Activated naive CD8-positive, alpha-beta T cell treated with anti-CD3 and anti-CD28 coated beads, Interleukin-2, amount 50 U/mL, for 24 hours (primary cell): ENCODE measurements at places on chromosomes 1 and 21.

DNA sequence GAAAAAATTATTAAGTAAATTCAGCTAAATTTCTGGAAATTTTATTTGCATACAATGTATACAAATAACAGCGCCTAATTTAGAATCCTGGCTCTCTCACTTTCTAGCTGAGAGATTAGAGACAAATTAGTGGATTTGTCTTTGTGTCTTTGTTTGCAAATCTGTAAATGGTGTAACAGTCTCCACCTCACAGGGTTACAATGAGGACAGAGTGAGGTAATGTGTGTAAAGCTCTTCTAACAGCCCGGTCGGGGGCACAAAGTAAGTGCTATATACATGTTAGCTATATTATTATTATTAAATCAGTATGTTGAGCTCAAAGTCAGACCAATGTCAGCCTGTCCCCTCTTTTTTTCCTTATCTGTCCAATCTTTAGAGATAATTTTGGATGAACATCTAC is 5.0 kb upstream of the ADAMTSL4 start:
- no peak for DNase-seq

DNA sequence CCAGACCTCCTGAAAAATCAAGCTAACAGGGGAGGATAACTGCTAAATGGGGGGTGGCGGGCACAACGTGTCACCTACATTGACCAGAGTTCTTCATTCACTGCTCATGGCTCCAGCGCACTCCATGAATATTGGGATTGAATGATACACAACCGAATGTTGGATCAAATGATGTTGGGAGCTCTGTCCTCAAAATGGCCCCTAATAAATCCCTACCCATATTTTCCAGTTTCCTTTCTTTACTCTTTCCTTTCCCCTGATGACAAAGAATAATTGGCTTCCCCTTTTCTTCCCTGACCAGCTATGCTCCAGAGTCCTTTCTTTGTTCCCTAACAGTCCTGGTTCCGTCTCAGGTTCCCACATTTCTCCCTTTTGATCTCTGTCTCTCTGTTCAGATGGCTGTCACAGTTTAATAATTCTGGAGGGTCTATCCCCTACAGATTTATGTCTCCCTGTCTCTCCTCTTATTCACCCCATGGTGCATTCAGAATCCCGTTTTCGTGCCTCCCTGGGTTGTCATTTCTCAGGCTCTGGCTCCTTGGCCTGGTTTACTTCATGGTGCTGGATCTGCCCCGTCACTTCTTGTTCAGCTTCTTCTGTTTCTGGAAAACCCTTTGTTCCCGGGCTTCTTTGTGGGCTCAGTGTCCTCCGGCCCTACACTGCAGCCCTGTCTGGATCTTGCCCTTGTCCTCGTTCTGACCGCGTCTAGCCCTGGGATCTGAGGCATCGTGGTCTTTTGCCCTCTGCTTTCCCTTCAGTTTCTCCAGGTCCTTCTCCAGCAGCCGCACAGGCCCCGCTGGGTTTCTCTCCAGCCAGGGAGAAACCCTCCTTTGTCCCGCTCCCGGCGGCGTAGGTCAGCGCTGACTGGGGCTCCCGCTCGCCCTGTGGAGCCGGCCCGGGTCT is 78.3 kb downstream of the NDUFS5 start:
- no peak for DNase-seq

DNA sequence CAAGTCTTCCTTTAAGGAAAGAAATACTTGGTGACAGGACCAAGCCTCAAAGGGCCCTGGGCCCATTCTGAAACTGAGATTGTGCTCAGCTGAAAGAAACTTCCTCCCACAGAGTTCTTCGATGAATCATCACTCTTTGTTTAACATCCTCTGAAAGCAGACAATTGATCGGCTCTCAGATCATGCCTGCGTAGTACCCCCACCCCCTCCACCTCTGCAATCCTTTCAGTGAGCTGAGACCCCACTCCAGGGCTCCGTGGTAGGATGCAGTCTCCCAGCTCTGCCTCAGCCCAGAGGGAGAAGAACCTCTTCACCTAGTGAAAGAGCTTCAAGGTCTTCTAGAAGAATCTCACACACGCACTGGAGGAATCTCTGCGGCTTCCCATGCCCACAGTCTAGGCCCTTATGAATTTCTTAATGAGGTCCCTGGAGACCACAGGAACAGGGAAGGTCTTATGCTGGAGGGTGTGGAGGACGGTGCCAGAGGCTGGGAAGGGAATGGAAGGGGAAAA is 104.9 kb upstream of the SOD1 start:
- DNase-seq = peak; percentile 22

- no peak for DNase-seq
Observed at GRCh38 chr1:219066631-219067349, 106.9 kb upstream of the LYPLAL1 start.

DNA sequence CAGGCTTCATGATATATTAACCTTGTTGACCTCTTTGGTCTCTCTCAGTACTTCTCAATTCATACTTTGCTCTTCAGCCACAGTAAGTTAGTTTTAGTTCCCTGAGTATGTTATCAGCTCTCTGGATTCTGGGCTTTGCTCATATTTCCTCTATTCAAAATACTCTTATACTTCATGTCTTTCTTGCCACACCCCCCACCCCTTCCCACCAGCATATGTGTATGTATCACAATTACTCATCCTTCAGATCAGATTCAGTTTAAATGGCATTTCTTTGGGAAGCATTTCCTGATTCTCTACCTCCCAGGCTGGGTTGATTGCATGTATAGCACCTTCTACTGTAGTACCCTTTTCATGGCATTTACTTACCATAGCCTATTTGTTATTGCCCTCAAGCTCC is 28.3 kb downstream of the SLC30A7 start:
- DNase-seq = peak; percentile 14

DNA sequence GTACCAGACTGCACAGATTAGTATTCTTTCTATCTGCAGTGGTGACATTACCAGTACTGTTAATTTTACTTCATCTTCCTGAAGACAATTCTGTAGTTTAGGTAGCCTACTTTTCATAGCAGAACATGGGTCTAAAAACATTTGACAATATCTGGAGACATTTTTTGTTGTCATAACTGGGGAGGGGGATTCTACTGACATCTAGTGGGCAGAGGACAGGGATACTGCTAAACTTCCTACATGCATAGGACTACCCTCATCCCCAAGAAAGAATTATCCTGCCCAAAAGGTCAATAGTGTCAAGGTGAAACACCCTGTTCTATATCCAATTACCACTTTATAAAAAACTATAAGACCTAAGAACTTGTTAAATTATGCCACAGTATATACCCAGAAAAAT is 3.4 kb upstream of the ARHGAP29 start:
- no peak for DNase-seq

DNA sequence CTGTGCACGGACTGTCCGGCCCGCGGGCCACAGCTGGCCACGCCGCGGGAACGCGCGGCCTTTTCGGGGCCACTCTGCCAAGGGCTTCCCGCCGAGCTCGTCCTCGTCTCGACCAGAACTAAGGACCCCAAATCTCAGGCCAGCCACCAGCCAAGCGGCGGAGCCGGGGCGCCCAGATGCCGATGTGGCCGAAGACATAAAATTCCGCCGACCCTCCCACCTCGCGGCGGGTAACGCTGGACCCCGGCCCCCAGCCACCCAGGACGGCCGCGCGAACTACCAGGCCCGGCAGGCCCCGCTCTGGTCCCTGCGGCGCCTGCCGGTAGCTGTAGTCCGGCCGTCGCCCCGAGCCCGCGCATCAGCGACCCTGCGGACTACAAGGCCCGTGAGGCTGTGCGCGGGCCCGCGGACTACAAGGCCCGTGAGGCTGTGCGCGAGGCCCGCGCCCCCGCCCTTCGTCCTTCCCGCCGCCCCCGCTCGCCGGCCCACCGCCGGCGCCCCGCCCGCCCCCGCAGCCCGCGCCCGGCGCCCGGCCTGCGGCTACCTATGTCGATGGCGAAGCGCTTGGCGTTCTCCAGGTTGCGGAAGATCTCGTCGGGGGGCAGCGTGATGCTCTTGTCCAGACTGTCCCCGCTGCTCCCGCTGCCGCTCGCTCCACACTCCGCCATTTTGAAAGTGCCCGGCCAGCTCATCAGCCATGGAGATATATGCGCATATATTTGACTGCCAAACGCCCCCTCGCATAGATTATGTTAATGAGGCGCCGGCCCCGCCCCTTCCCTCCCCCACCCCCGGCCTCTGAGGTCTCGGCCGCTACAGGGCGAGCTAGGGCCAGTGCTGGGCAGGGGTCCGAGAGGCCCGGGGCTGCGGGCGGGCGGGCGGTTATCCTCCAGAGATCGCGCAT is at the start of gene PANK4:
Gene PANK4 (minus strand): TSS at position 677 of the 904 bp plus-strand sequence. CDS start 9 bp downstream, at position 668.
- DNase-seq = peak; percentile 89

DNA sequence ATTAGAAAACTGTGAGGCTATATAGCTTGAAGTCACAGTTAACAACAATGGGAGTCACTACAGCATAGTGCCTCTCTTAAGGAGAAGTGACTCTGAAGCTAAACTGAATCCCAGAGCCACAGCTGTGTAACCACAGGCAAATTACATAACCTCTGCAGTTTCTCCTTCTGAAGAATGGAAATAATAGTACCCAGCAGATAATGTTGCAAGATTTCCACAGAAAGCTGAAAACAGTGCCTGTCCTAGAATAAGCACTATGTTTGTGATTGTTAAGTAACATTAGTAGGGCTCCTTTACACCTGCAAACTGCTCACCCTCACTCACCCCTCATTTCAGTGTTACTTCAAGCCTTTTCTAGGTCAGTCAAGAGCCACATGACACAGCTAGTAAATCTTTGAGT is 886.7 kb downstream of the PLA2G4A start:
- DNase-seq = no peak

- no peak for DNase-seq
Observed at GRCh38 chr21:40967771-40968170, 120.8 kb upstream of the DSCAM start.

GRCh38 chr1:18110968-18111367 is 3.4 kb downstream of the IGSF21 start:
- DNase-seq = peak; percentile 27

- DNase-seq = no peak
Observed at GRCh38 chr1:108605633-108606032, 45.7 kb downstream of the EEIG2 start.

GRCh38 chr1:29679316-29679715 is 443.0 kb downstream of the PTPRU start:
- no peak for DNase-seq

- no peak for DNase-seq
Observed at GRCh38 chr1:2353551-2354438, 37.6 kb downstream of the MORN1 start.

DNA sequence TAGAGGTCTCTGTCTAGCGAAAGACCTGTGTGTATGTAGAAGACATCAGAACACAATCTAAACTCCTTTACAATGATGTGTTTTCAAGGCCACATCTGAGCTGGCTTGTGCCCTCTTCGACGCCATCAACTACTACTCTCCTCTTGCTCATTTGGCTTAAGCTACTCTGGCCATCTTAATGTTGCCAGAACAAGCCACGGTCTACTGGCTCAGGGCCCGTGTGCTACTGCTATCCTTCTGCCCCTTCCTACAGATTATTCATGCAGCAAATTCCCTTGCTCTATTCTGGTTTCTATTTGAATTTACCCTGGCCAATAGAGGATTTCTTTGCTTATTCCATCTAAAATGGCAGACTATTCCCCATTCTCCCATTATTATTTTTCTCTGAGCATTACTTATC is 121.7 kb downstream of the ZZZ3 start:
- no peak for DNase-seq

GRCh38 chr1:100629391-100629790 is 90.2 kb upstream of the VCAM1 start:
- no peak for DNase-seq

DNA sequence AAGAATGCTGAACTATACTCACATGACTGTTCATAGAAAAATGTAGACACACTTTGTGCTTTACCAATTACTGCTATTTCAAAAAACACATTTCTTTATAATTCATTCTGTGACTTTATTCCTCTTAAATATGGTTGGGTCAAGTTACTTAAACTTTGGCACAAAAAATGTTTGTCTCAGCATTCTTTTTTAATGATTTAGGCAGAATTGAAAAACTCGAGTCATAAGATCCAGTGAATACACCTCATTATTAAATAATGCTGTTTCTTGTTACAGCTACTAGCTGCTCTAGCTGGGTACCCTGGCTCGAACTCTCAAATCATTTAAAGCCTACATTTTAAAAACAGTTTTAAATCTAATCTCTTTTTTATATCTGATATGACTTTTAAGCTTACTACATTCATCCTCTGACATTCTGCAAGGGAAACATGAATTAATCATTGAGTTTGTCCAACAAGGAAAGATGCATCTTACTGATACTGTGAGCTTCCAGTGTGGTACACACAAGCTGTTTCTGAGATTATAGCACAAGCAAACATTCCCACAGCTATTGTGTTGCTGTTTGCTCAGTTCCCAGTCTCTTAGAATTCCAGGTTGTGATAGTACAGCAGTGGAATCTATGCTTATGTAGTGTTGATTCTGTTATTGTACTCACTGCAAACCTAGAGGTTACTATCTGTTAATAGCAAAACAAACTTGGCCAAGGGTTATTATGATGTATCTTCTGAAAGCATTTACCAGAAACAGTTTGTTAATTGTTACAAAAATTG is 746.5 kb downstream of the USP25 start:
- no peak for DNase-seq

DNA sequence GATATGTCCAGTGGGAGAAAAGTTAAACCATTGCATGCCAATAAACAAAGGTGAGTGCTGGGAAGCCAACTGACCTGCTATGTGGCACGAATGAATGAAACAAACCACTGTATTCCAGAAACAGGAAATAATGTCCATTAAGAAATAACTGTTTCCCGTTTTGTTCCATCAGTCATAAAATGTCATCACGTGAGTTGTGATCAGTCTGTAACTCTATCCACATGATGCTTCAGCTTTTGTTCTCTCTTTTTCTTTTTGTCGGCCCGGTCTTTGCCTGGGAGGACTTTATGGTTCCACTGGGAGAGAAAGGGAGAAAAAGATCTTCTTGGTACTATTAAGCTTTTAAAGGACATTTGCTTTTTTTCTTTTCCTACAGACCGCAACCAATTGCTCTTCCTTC is 179.9 kb downstream of the TGFB2 start:
- no peak for DNase-seq

GRCh38 chr1:61851849-61852669 is 109.8 kb downstream of the PATJ start:
- no peak for DNase-seq

GRCh38 chr1:24915816-24916602 is 14.1 kb downstream of the RUNX3 start:
- no peak for DNase-seq

DNA sequence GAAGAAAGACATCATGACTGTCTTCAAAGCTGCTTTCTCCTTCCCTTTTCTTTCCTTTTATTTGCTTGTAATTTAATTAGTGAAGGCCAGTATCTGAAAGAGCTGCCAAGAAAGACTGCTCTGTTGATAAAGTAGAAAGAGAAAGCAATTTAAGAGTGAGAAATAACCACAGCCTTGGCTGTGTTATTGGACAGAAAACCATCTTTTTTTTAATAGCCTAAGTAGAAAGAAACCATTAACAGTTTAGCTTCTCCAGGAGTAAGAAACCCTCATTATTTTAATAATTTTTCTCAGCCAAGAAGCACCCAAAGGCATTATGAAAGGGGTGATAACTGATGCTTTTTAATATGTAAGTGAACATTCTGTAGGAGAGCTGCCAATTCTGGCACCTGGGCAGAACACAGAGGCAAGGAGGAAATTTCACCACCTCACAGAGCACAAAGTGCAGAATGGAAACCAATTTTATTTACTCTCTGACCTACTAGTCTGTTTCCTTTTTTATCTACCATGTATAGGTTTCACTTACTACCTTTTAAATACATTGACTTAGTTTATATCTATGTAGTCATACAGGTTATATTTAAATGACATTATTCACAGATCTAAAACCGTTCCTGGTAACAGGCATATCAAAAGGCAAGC is 703.2 kb downstream of the MRPL39 start:
- DNase-seq = no peak
